ENCODE measurements at places on chromosomes 6 and 20.
A peak's percentile ranks its signal among the peaks of the same experiment; 100 is the strongest.

DNA sequence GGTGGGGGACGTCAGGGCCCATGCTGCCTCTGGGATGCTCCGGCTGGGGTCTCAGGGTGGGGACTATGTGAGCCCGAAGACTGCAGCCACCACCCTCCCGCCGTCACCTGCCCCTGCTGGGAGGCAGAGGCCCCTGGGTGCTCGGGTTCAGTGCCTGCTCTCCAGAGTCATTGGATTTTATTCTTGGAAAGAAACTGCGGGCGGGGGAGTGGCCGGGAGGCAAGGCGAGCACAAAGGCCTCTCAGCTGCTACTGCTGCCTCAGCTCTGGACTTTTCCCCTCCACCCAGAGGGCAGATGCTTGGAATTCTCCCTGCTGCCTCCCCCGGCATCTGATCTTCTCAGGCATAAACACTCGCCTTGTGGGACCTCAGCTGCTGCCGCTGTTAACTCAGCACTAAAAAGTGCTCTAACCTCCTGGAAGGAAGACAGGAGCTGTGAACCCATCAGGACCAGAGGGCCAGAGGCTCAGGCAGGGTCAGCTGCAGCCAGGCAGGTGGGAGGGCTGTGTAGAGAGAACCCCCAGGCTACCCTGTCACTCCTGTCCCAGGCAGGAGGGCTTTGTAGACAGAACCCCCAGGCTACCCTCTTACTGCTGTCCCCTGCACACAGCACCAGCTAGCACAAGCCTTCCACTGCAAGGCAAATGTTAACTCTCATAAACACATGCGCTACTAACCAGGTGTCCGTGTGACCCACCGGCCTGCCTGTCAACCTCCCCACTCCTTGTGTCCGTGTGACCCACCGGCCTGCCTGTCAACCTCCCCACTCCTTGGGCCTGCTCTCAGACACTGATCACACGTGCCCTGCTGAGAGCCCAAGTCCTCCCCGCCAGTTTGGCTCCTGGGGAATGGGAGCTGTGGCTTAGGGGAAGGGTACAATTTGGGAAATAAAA lies 9.4 kb upstream of the FRMD1 start:
- DNase-seq: no peak

DNA sequence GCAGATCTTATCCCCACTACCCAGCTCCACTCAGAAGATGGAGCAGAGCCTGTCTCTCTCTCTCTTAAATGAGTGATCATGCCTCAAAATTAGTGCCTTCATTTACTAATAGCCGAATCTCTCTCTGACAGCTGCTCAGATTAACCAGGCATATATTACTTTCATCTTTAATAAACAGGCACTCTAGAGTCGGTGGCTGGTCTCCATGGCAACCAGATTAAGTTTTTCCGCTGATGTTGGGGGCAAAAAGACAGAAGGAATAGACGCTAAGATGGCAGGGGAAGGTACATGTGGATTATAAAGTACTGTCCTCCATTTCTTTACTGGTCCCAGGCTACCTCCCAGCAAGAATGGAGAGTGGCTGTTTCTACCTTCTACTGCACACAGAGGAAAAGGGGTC lies 121.6 kb downstream of the QRSL1 start:
- no peak for DNase-seq

DNA sequence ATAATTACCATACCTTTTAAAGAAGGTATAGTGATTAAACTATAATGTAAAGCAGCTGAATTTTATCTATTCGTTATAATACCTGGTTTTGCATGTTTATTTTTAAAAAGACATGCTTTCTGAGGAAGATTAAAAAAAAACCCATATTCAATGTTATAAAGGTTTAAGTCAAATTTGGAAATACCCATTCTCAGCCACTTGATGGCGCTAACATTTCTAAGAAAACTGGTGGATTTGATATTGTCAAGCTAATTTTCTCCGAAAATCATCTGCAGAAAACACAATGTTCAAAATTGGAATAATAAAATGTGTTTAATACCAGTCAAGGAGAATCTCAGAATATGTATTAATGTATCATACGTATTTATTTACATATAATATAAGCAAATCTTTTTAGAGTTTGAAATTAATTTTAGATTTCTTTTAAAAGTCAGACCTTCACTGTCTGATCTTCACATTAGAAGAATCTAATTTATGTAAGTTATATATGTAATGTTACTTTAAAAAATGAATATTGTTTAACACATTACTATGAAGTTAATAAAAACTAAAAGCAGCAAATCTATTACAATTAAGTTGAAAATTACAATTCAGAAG lies 35.0 kb downstream of the SHPRH start:
- DNase-seq: peak; percentile 4

GRCh38 chr20:60171313-60171712 lies 213.1 kb downstream of the CDH26 start:
- DNase-seq: no peak

GRCh38 chr6:7532821-7533220 lies 8.7 kb upstream of the DSP start:
- DNase-seq: no peak

GRCh38 chr6:41789390-41789724 lies 1.9 kb downstream of the TOMM6 start:
- DNase-seq: no peak

DNA sequence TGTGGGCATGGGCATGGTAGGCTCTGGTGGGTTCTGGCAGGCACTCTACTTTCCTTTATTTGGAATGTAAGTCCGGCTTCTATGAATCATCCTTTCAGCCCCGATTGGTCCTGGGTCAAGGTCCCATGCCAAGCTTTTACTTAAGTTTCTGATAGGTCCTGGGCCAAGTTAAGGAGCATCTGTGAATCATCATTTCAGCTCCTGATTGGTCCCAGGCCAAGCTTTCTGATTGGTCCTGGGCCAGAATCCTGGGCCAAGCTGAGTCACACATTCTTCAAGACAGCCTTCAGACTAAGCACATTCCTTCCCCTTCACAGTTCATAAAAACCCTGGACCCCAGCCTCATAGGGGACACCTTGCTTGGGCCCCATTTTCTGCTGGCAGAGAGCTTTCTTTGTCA lies 231.0 kb upstream of the EYS start:
- DNase-seq: no peak
